ENCODE measurements at places on chromosomes 2 and 18.

GRCh38 chr2:189527812-189528592 is 52.6 kb downstream of the SLC40A1 start:
- DNase-seq, result no peak

DNA sequence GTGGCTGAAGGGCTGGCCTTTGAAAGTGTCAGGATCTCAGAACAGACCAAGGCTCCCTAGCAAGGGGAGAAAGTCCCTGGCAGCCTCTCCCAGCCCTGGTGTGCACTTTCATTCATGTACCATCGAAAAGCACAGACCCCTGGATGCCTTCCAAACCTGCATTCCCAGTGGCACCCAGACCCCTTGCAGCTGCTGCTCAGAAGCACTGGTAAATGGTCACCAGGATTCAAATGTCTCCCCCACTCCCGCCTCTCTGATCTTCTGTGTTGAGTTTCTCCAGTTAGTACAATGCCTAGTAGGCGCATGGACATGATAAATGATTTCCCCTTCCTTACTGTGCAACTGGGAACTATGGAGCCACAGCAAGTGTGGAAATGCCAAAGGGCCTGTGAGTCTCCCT is 180.0 kb downstream of the GLI2 start:
- no peak for DNase-seq

DNA sequence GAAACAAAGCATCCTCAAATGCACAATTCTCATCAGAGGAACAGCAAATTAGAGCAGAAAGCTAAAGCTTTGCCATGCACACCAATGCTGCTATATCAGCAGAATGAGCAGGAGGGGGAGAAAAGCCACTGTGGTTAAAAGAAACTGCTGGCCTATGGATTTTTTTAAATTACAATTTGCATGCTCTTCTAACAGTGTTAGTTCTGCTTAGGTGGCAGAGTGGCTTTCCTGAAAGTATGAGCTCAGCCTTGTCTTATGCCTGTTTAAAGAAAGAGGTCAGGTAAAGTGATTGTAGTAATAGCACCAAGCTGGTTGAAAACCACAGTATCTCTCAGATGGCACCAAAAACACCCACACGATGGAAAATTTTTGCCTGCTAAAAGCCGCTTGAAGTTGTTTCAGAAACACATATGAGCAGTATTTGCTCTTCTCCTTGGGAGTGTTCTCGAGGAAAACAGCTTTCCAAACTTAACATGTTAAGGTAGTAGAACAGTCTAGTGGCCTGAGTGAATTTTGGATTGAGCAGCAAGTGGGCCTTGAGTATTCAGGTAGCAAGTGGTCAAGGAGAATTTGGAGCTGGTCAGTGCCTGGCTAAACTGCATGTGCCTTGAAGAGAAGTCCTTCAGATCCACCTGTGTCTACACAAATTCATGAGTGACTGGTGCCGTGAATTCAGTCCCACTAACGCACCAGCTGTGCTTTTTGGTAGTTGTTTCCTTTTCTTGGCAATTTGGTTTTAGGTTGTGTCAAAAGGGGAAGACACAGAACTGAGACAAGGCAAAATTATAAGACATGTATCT is 19.6 kb upstream of the NDUFV2 start:
- DNase-seq, result peak; percentile 60

GRCh38 chr2:175282300-175282699 is 100.8 kb upstream of the ATP5MC3 start:
- no peak for DNase-seq

DNA sequence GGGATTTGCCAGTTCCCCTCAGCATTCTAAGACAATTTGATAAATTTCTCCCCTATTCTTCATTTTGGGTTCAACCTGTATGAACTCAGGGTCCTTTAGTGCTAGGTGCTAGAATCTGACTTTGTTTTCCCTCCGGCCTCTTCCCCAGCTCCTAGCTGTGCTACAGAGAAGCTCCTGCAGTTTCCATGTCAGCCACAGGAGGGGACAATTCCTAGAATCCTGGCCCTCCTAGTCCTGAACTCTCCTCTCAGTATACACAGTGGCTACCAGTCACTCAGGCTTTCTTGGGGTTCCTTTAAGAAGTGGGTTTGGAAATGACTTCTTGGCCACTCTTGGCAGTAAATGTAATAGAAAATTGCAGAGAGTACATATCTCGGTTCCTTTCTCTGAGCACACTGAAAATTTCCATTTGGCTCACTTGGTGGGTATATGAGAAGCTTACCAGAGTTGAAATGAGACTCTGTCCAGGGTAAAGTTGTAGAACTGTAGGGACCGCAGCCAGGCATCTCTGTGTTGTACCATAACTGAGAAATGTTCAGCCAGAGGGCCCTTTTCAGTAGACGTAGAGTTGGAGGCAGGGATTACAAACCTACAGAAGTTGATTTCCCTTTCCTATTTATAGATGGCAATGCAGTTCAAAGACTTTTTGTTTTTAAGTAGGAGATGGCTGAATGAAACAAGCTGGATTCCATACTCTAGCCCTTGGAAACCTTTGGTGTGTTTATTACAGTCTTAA is 5.0 kb upstream of the CHST10 start:
- no peak for DNase-seq

DNA sequence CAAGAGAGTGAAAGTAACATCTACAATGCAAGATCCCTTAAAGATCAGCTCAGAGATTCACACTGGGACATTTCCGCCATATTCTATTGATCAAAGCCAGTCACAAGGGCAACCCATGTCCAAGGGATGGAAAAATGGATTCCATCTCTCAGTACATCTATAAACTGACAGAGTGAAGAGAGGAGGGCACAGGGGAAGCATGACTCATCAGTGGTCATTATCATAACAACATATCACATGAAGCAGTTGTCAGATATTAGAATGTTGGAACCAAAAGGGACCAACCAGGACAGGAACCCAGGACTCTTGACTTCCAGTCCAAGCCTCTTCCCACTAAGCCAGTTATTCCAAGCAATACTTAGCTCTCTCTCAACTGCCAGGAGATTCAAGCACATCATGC is 54.9 kb upstream of the IGFBP2 start:
- DNase-seq, result no peak

DNA sequence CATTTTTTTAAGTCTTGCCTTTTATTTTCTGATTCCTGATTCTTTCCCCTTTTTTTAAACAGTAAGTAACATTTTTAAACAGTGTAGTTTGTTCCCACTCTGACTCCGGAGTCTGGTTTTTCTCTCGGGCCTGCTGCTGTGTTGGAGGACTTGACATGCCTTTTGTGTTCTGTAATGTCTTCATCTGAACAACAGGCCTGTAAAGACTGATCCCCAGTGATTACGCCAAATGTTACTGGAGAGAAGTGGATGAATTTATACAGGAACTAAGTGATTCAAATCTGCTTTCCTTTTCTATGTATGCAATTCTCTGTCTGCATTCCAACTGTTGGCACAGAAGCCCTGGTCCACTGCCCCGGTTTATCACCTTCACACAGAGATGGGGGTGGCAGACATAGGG is 54.3 kb upstream of the RMDN2 start:
- DNase-seq, result no peak

DNA sequence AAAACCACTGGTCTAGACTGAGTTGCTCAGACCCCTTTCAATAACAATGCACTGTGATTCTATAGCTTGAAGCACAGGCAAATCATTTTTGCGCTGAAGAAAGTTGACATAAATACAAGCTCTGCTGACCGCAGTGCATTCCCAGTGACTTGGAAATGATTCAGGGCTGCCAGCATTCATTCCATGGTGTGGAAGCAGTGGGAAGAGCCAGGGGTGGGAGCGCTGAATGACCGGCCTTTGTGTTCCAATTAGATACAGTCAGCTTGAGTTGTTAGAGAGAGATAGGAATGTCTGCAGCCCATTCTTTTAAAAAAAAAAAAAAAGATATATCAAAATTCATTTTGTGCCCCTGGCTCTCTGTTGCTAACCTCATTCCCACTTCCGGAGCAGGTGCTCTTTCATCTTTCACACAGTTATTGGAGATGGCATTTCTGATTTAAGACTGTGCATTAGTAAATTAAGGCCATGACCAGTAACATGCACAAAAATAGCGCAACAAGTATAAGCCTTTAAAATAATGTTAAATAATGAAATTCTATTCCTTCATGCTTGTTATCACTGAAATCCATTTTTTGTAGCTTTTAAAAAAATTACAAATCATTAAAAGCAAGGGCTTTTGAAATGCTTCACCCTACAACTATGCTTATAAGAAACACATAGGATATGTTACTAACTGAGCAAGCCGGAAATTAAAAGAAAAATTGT is 59.4 kb upstream of the CTLA4 start:
- DNase-seq, result no peak

DNA sequence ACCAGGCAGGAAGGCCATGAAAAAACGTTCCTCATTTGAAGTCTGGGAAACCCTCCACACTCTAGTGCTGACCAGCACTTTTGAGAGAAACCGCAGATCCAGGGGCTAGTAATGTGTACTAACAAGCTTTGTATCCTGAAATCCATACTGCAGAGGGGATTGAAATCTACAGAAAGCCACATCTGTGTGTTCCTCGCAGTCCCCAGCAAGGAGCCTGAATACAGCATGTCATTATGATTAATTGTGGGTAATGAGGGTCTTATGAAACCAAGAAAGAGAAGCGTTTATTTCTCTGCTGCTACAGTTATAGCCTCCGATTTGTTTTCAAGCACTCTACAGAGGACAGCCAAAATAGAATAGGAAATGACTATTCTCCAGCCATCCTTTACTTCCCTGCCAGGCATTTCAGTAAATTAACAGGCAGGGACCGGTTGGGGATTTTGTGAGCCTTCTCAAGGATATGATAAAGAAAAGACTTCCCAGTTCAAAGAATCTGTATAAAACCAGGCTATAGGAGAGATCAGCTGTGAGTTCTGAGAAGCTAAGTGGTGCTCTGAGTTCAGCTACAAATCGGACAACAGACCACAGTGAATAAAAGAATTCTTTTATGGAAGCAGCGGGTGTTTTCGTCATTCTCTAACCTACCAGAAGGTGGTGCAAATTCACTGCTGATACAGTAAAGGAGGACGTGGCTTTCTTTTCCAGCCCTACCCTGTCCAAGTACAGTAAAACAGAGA is 133.4 kb downstream of the INSIG2 start:
- no peak for DNase-seq

DNA sequence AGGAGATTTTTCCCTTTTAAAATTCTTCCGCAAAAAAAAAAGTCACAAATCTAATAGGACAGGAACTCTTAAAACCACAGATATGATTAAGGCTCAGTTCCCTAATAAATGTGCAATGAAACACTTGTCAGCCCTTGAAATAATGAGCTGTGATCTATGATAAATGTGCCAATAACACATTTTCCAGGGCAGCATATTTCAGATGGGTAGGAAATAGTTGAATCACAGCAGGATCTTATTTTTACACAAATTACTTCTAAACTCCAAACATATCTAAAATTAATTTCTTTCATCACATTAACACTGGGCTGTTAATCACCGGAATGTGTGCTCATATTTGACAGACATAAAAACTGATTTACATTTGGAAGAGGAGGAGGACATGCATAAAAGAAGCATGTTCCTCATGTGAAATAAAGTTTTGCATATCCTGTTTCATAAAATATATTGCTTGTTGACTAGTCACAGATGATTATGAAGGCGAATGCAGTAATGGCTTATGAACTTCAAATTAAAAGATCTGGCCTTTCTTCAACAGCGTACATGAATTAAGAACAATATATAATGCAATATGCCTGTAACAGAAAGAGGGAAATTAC is 281.4 kb downstream of the PAX3 start:
- no peak for DNase-seq

DNA sequence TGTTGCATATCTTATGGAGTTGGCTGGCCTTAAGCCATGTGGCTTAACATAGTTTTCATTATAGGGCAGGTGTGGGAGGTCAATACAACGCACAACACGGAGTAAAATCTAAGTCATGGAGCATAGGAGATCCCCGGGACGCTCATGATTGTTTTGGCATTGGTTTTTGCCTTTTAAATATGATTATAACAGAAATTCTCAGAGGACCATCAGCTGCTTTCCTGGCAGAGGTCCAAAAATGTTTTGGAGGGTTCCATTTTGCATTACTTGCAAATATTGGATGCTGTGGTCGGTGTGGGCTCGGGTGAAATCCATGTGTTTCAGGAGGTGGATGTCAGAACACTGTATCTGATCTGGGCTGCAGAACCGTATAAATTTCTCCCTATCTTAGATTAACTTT is 3.4 kb downstream of the NCOA1 start:
- DNase-seq, result no peak

GRCh38 chr2:218003981-218004419 is 1.2 kb upstream of the TNS1 start:
- DNase-seq, result no peak

DNA sequence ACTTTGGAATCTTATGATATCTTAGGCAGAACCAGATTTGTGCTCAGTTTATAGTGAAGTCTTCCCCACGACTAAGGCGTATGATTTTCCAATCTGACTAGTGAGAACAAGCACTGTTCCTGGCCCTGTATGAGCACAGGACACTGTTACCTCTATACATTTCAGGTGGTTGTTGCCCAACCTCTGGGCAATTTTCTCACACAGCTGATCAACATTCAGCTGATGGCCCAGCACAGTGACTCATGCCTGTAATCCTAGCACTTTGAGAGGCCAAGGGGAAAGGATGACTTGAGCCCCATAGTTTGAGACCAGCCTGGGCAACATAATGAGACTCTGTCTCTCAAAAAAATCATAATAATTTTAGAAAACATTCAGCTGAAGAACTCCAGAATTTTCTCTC is 119.5 kb downstream of the ASXL3 start:
- no peak for DNase-seq

DNA sequence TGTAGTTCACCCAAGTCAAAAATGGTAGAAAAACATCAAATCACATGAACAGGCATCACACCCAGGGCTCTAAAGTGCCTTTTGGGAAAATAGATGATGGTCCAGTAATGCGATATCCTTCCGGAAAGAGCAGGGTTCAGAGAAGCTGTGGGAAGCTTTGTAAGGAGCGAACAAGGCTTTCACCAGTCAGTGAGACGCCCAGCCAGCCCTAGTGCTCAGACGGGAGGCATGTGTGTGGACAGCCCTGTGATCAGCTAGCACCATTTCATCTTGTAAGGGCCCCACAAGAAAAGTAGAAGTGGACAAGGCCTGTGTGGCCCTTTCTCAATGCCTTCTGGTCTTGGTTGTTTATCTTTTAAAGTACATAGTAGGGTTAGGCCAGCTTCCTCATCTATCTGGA is 76.1 kb downstream of the SMIM21 start:
- DNase-seq, result no peak

DNA sequence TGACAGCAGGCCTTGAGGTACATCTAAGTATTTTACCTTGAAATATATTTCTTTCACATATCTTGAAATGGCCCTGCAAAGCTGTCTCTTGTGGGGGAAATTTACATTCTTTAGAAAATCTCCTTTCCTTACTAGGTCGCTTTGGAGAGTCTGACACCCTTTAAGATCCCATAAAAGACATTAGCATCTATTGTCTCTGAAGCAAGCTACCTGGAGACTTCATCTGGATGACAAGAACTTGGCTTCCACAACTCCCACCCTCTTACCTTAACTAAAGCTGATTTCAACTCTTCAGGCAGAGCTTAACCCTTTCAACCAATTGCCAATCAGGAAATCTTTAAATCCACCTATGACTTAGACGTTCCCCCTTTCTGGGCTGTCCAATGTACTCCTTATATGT is 219.3 kb downstream of the PIEZO2 start:
- no peak for DNase-seq

- DNase-seq, result no peak
Measured at GRCh38 chr2:3146175-3146574, 231.4 kb downstream of the EIPR1 start.
